Pancreas (tissue), 10 donors: ENCODE measurements at places on chromosomes 12 and 14. TPM values are rescaled to one million over a fixed set of nuclear protein-coding genes. Genes with fewer than 3 reads are reported as not detected.

DNA sequence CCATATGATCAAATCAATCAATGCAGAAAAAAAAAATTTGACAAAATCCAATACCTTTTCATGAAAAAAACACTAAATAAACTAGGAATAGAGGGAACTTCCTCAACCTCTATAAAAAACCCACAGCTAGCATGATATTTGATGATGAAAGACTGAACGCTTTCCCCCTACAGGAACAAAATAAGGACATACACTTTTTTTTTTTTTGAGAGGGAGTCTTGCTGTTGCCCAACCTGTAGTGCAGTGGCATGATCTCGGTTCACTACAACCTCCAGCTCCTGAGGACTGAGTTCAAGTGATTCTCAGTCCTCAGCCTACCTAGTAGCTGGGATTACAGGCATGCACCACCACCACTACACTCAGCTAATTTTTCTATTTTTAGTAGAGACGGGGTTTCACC lies 17.9 kb upstream of the CAMKK2 start:
- no peak overlapping the region for H3K27ac ChIP-seq
- DNase-seq = no peak
- no peak overlapping the region for H3K4me3 ChIP-seq
- H3K36me3 ChIP-seq = peaks cover 6% of the 10 kb centered on the region
- H3K27me3 ChIP-seq = no peaks in the 10 kb centered on the region

- H3K27me3 ChIP-seq = no peaks in the 10 kb centered on the region
- no peaks in the 10 kb centered on the region for H3K36me3 ChIP-seq
- H3K4me3 ChIP-seq = no peak overlapping the region
- H3K27ac ChIP-seq = no peak overlapping the region
Measured at GRCh38 chr14:81727218-81727617, 193.6 kb upstream of the SEL1L start.

The REC8 gene
- total RNA-seq = 3.5 TPM

- DNase-seq = no peak
- H3K4me1 ChIP-seq = peaks cover 14% of the 10 kb centered on the region
- H3K36me3 ChIP-seq = no peaks in the 10 kb centered on the region
- H3K27me3 ChIP-seq = no peaks in the 10 kb centered on the region
- no peak overlapping the region for H3K4me3 ChIP-seq
Measured at GRCh38 chr12:104596134-104596799, 139.5 kb downstream of the CHST11 start.

- no peaks in the 10 kb centered on the region for H3K27me3 ChIP-seq
- no peak for DNase-seq
- H3K36me3 ChIP-seq = no peaks in the 10 kb centered on the region
Measured at GRCh38 chr12:5456906-5457305, 25.0 kb downstream of the NTF3 start.

DNA sequence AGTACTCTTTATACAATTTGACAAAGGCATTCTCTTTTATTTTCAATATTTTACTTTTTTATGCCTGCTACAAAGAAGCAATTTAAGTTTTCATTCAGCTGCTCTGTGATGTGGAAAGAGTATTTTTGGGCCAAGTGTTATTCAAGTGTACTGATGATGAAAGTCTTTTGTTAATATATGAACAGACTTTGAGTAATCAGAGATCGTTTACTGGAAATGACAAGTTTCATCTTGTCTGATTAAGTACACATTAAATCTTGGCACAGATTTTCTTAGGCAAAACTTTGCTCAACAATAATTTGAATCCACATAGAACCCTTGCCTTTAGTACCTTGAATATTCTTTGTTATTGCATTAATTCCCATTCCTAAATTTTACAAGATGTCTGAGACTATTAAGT lies 13.3 kb upstream of the PZP start:
- H3K36me3 ChIP-seq = no peaks in the 10 kb centered on the region
- no peaks in the 10 kb centered on the region for H3K4me1 ChIP-seq
- DNase-seq = no peak
- H3K27ac ChIP-seq = no peak overlapping the region

The MMP19 gene
- total RNA-seq = 1.8 TPM

GRCh38 chr12:49089821-49090773 lies 4.5 kb downstream of the DHH start:
- no peaks in the 10 kb centered on the region for H3K36me3 ChIP-seq
- peaks cover 3% of the 10 kb centered on the region for H3K27me3 ChIP-seq
- DNase-seq = peak; percentile 69
- H3K27ac ChIP-seq = no peak overlapping the region

The SETD1B gene
- total RNA-seq = 13.0 TPM

The RAN gene
- total RNA-seq = 105 TPM

The CBX5 gene
- total RNA-seq = 24.5 TPM

GRCh38 chr14:77714926-77715325 lies 7.0 kb downstream of the SLIRP start:
- no peak overlapping the region for H3K27ac ChIP-seq
- no peak for DNase-seq
- H3K27me3 ChIP-seq = no peaks in the 10 kb centered on the region
- H3K4me3 ChIP-seq = no peak overlapping the region
- peaks cover 3% of the 10 kb centered on the region for H3K36me3 ChIP-seq
- H3K4me1 ChIP-seq = no peaks in the 10 kb centered on the region

DNA sequence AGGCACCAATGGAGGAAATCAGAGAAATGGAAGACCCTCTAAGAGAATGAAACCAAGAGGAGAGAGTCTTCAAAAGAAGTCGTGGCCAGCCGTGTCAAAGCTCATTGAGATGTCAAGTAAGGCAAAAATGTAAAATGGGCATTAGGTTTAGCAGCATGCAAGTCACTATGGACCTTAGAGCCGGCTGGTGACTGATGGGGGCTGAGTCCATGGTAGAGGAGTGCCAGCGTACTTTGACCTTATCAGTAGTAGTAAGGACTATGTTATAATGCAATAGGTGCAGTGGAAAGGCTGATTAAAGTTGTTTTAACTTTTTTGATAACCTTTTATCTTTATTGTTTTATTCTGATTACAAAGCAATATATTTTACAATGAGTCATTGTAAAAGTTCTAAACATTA lies 66.5 kb downstream of the ANO6 start:
- H3K27me3 ChIP-seq = no peaks in the 10 kb centered on the region
- DNase-seq = no peak
- no peaks in the 10 kb centered on the region for H3K36me3 ChIP-seq
- H3K4me1 ChIP-seq = no peaks in the 10 kb centered on the region
- H3K4me3 ChIP-seq = no peak overlapping the region
- H3K27ac ChIP-seq = no peak overlapping the region

The EIF2S3B gene
- total RNA-seq = 0.55 TPM

DNA sequence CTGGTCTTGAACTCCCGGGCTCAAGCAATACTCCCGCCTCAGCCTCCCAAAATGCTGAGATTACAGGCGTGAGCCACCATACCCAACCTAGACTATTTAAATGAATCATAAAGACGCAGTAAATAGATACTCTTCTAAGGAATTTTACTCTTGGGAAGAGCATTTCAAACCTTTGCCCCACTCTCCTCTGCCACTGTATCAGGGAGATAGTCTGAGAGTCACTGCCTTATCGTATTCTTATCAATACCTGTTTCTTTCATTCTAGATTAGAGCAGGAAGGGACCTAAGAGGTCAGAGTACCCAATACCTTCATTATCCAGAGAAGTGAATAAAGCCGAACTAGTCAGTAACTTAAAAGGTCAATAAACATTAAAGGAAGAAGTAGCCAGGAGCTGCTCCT lies 15.8 kb downstream of the GXYLT1 start:
- no peak overlapping the region for H3K4me3 ChIP-seq
- H3K36me3 ChIP-seq = no peaks in the 10 kb centered on the region
- H3K27ac ChIP-seq = no peak overlapping the region
- H3K4me1 ChIP-seq = peaks cover 25% of the 10 kb centered on the region
- no peaks in the 10 kb centered on the region for H3K27me3 ChIP-seq

DNA sequence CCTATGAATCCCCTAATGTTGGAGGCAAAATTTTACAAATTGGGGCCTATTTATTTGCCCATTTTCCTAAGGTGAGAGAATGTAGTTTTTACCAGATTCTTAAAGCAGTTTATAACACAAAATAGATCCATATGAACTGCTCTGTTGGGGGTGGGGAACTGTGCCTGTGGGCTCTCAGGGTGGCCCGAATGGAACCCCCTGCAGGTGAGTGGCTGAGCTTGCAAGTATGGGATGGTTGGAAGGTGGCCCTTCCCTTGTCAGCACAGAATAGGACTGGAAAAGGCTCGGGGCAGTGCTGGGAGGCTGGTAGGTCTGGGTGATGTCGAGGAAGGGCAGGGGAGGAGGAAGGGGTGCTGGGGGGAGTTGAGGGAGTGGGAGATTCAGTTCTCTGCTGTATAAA lies 4.9 kb downstream of the VSX2 start:
- H3K36me3 ChIP-seq = no peaks in the 10 kb centered on the region
- H3K27me3 ChIP-seq = no peaks in the 10 kb centered on the region
- no peak for DNase-seq
- no peak overlapping the region for H3K27ac ChIP-seq
- peaks cover 10% of the 10 kb centered on the region for H3K4me1 ChIP-seq

- DNase-seq = no peak
- no peaks in the 10 kb centered on the region for H3K36me3 ChIP-seq
- no peaks in the 10 kb centered on the region for H3K27me3 ChIP-seq
- H3K27ac ChIP-seq = no peak overlapping the region
- H3K4me1 ChIP-seq = no peaks in the 10 kb centered on the region
- H3K4me3 ChIP-seq = no peak overlapping the region
Measured at GRCh38 chr12:115813256-115813655, 464.2 kb downstream of the MED13L start.

DNA sequence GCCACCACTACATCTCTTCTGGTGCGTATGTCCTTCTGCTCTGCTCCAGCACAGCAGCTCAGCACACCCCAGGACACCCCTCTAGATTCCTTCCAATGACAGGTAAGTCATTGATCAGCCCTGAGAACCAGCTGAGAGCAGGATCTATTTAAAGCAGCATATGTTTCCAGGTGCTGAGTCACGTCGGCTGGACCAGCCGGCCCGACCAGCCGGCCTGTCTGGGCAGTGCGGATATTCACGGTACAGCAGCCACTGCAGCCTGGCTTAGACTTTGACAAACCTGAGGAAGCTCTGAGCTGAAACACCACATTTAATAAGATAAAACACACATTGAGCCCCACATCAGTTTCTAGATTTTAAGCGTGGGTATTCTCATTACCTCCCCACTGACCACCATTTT lies 31.8 kb upstream of the RPH3A start:
- no peak overlapping the region for H3K4me3 ChIP-seq
- H3K27ac ChIP-seq = no peak overlapping the region
- H3K27me3 ChIP-seq = peaks cover 19% of the 10 kb centered on the region
- no peak for DNase-seq
- H3K36me3 ChIP-seq = no peaks in the 10 kb centered on the region
- H3K4me1 ChIP-seq = no peaks in the 10 kb centered on the region

DNA sequence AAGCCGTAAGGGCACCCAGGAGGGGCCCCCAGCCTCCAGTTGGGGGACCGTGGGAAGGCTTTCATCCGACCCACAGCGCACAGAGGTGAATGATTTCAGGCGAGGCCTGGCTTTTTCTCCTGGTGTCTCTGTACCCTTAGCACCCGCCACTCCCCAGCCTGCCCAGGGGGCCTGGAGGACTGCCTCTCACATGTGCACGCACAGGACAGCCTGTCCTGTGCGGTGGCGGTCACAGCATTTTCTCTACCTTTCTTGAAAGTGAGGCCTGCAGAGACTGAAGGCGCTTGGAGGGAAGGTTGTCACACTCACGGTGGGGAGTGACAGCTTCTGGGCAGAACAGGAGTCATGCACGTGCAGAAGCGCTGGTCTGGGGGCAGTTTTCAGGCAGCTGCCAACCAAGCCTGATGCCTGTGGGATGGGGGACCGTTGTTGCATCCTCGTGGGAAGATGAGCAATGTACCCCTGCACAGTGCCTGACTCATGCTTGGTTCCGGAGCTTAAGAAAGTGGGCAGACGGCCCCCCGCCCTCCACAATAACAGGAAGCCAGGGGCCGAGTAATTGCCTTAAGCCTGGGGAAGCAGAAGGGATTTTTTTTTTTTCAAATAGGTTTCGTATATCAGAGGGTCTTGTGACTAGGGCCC lies 148.1 kb downstream of the TSPAN9 start:
- no peak for DNase-seq
- no peak overlapping the region for H3K4me3 ChIP-seq
- no peaks in the 10 kb centered on the region for H3K36me3 ChIP-seq
- H3K27ac ChIP-seq = no peak overlapping the region
- H3K4me1 ChIP-seq = no peaks in the 10 kb centered on the region

DNA sequence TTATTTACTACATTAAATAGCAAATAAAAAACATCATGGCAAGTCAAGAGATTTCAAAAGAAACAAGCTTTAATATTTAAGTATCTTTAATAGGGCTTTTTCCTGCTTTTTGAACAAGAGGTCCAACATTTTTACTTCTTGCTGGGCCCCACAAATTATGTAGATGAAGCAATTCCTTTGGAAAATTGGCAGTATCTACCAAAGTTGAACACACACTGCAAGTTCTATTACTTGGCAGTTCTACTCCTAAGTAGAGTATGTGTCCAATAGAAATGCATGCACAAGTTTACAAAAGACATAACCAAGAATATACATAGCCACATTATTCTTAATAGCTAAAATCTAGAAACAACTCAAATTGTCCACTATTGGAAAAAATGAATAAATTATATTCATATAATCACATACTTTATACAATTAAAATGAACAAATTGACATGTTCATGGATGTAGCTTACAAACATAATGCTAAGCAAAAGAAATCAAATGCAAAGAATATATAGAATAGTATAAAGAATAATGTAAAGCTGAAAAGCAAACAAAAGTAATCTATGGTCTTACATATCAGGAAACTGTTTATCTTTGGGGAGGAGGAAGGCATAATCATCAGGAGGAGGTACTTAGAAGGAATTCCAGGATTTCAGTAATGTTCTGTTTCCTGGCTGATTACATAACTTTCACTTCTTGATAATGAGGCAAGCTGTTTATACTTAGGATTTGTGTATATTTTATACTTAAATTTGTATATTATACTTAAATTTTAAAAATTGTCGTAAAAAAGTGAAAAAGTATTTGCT lies 6.5 kb upstream of the TMBIM4 start:
- H3K27ac ChIP-seq = no peak overlapping the region
- DNase-seq = no peak
- no peaks in the 10 kb centered on the region for H3K4me1 ChIP-seq
- no peaks in the 10 kb centered on the region for H3K36me3 ChIP-seq

DNA sequence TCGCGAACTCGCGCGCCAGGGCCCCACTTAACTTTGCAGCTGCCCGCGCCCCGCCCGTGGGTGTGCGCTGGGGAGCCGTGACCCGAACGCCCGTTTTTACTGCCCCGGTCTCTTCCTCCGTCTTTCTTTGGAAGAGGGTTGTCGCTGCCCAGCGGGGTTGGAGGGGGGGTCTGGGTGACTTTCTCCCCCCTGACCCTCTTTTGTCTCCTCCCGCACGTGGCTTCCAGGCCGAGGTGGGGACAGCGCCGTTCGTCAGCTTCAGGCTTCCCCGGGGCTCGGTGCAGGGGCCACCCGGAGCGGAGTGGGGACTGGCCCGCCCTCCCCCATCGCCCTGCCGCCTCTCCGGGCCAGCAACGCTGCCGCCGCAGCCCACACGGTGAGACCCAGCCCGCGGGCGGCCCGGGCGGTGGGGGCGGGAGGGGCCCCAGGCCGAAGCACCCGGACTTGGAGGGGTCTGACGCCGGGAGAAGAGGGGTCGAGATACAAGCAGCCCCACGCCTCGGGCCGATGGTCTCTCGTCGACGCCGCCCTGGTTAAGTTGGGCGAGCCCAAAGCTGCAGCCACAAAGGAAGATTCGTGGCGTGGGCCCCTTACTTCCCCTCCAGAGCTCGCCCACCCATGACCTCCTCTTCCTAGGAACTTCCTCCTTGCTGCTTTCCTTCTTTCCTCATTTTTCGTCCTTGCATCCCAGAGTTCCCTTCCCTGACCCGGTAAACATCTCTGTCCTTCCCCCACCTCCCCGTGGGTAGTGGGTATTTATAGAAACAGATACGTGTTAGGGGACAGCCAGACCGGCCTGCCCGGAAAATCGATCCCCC lies 1.2 kb downstream of the DYRK2 start:
- no peaks in the 10 kb centered on the region for H3K27me3 ChIP-seq
- peak; percentile 83 for DNase-seq
- no peaks in the 10 kb centered on the region for H3K4me1 ChIP-seq
- H3K27ac ChIP-seq = peak overlapping the region; percentile 94
- H3K4me3 ChIP-seq = peak overlapping the region; percentile 94

The KRT78 gene
- total RNA-seq = 0.35 TPM

The FOXA1 gene
- 0.34 TPM for total RNA-seq
